Activated B cell treated with CpG ODN at 0.5 μM for 24 hours (primary cell): ENCODE measurements at places on chromosomes 1 and 21. TPM values are rescaled to one million over a fixed set of nuclear protein-coding genes. Genes with fewer than 3 reads are reported as not detected.

DNA sequence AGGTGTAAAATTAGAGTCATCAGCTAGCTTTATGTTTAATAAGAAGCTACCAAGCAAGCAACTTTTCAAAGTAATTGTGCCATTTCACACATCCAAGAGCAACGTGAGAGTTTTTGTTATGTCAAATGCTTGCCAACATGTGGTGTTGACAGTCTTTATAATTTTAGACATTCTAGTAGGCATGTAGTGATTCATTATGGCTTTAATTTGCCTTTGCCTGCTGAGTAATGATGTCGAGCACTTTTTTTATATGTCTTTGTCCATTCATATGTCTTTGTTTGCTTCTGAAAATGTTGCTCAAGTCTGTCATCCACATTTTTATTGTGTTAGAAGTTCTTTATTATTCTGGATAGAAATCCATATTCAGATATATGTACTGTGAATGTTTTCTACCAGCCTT lies 21.4 kb upstream of the CHIT1 start:
- no peak overlapping the region for H3K27ac ChIP-seq
- no peak overlapping the region for H3K4me3 ChIP-seq
- H3K4me1 ChIP-seq, result no peaks in the 10 kb centered on the region
- no peak for DNase-seq

GRCh38 chr1:172455451-172455850 lies 11.6 kb upstream of the PIGC start:
- no peak overlapping the region for H3K4me3 ChIP-seq
- peaks cover 4% of the 10 kb centered on the region for H3K27me3 ChIP-seq
- no peaks in the 10 kb centered on the region for H3K4me1 ChIP-seq

DNA sequence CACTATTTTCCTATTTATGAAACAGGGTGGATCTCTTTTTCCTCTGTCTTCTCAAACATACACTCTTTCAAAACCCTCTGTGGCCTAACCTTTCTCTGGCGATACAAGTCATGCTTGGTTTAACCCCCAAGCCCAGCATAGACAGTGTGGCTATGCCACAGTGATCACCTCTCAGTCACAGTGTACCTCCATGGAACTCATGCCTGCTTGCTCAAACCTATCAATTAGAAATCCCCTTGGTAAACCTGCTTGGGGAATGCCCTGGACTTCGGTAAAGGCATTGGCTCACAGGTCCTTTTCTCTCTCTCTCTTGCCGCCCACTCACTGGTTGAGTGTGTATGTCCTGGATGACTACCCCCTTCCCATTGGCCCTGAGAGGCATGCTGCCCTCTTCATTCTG lies 147.5 kb downstream of the CYYR1 start:
- no peak overlapping the region for H3K4me3 ChIP-seq
- DNase-seq, result no peak
- H3K4me1 ChIP-seq, result no peaks in the 10 kb centered on the region

GRCh38 chr1:18599086-18599485 lies 31.6 kb upstream of the PAX7 start:
- DNase-seq, result no peak
- H3K36me3 ChIP-seq, result no peaks in the 10 kb centered on the region
- peaks cover 32% of the 10 kb centered on the region for H3K27me3 ChIP-seq
- no peak overlapping the region for H3K27ac ChIP-seq
- H3K4me1 ChIP-seq, result no peaks in the 10 kb centered on the region
- H3K4me3 ChIP-seq, result no peak overlapping the region

F5 gene
- 0.66 and 0.67 TPM in 2 replicates for total RNA-seq

NHLH2 gene
- not detected in 2 replicates for total RNA-seq

SVBP gene
- 21.5 and 22.4 TPM in 2 replicates for total RNA-seq
